ENCODE measurements at places on chromosomes 2 and 18. TPM values are rescaled to one million over a fixed set of nuclear protein-coding genes. Genes with fewer than 3 reads are reported as not detected.

TGFA gene
- polyA plus RNA-seq, result 8.9 TPM

ZNF521 gene
- polyA plus RNA-seq, result 5.5 TPM

SLC14A1 gene
- not detected for polyA plus RNA-seq

GRCh38 chr18:22213333-22213973 lies 44.1 kb downstream of the GATA6 start:
- H3K27ac ChIP-seq, result no peak overlapping the region
- H3K27me3 ChIP-seq, result no peaks in the 10 kb centered on the region
- DNase-seq, result no peak
- no peaks in the 10 kb centered on the region for H3K4me1 ChIP-seq

GRCh38 chr18:68841301-68841700 lies 43.4 kb downstream of the CCDC102B start:
- DNase-seq, result no peak
- H3K27me3 ChIP-seq, result no peaks in the 10 kb centered on the region
- no peak overlapping the region for H3K27ac ChIP-seq
- no peak overlapping the region for H3K4me3 ChIP-seq

DNA sequence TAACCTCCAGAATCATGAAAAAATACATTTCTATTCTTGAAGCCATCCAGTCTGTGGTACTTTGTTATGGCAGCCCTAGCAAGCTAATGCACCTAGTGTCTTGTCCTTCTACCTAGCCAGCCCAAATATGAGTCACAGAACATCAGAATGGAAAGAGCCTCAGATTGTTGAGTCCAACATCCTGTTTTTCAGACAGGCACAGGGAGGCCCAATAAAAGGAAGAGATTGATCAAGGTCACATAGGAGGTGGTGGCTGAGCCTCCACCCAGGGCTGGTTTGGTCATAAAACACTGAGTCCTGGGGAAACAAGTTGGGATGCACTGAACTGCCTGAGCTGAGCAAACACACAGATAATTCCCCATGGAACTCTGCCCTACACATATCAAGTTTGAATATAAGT lies 195.5 kb downstream of the TTC32 start:
- H3K4me1 ChIP-seq, result no peaks in the 10 kb centered on the region
- H3K27me3 ChIP-seq, result no peaks in the 10 kb centered on the region
- H3K27ac ChIP-seq, result no peak overlapping the region
- no peak overlapping the region for H3K4me3 ChIP-seq

DNA sequence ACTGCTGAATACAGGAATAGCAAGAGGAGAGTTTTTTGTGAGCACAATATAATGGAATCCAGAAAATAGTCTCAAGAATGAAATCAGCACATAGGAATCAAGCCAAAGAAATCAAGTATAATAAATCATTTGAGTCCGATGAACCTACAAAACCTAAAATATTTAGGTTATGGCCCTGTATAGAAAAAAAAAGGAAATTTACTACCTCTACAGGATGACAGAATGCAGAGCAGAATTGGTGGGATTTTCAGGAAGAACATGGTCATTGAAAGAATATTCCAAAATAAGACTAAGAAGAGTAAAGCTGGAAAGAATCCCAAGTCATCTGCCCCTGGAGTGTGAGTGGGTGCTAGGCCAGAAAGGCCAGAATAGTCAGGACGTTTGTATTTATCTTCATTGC lies 1041.2 kb upstream of the CDH2 start:
- no peaks in the 10 kb centered on the region for H3K36me3 ChIP-seq
- no peaks in the 10 kb centered on the region for H3K27me3 ChIP-seq
- DNase-seq, result no peak
- H3K4me3 ChIP-seq, result no peak overlapping the region

GRCh38 chr18:9655232-9655767 lies 40.9 kb upstream of the PPP4R1 start:
- H3K4me3 ChIP-seq, result no peak overlapping the region
- no peaks in the 10 kb centered on the region for H3K4me1 ChIP-seq
- H3K27ac ChIP-seq, result no peak overlapping the region
- H3K27me3 ChIP-seq, result no peaks in the 10 kb centered on the region
- H3K36me3 ChIP-seq, result no peaks in the 10 kb centered on the region

GRCh38 chr2:114049280-114049679 lies 159.4 kb downstream of the ACTR3 start:
- no peaks in the 10 kb centered on the region for H3K27me3 ChIP-seq
- no peaks in the 10 kb centered on the region for H3K36me3 ChIP-seq
- no peak overlapping the region for H3K27ac ChIP-seq
- H3K4me1 ChIP-seq, result no peaks in the 10 kb centered on the region

DNA sequence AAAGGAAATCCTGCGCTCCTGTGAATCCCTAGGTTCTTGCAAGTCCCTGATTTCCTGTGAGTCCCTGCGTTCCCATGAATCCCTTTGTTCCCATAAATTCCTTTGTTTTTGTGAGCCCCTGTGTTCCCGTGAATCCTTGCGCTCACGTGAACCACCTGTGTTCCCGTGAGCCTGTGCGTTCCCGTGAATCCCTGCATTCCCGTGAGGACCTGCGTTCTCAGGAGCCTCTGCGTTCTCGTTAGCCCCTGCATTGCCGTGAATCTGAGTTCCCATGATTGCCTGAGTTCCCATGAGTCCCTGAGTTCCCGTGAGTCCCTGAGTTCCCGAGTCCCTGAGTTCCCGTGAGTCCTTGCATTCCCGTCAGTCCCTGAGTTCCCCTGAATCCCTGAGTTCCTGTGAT lies 71.5 kb downstream of the SNTG2 start:
- H3K4me3 ChIP-seq, result no peak overlapping the region
- no peaks in the 10 kb centered on the region for H3K4me1 ChIP-seq
- no peak overlapping the region for H3K27ac ChIP-seq
- no peak for DNase-seq

DNA sequence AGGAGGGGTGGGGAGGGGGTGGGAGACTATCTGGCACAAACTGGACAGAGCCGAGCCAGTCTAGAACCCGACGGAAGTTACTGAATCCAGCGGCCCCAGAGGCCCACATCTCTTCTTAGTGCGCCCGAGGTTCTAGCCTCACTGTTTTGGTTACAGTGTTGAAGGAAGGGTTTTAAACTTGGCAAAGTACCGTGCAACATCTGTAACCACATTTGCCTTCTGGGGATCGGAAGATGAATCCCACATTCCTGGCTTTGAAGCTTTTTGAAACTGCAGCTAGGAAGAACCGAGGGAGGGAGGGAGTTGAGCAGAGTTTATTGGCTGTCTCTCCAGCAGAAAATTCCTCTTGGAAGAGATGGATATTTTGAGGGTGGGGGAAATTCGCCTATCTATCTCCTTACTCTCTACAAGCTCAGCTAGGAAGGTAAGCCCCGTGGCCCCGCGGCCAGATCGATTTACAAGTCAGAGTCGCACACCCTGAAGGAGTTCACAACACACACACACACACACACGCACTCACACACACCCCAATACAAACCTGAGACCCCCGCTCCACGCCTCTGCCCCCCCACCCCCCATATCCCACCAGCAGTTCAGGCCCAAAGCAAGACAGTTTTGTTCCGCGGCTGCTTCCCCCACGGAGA lies 1.0 kb downstream of the ACVR1 start:
- H3K27me3 ChIP-seq, result no peaks in the 10 kb centered on the region
- H3K4me1 ChIP-seq, result peaks cover 20% of the 10 kb centered on the region
- peak; percentile 62 for DNase-seq
- H3K36me3 ChIP-seq, result no peaks in the 10 kb centered on the region
- H3K4me3 ChIP-seq, result peak overlapping the region; percentile 74

DNA sequence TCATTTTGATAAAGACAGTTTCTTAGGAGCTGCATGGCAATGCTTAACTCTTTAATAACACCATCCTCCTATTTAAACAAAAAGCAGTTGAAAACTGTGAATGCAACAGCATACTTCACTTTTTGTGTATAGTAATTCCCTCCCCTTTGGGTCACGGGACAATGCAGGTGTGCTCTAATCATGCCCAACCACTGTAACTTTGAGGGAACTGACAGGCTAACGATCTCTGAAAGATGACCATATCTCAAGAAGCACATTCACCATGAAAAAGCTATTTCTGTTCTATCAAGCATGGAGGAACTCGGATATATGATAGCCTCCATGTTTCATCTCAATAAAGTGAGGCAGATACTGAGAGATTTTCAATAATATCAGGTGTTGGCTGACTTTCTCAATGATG lies 81.1 kb upstream of the CD226 start:
- H3K27ac ChIP-seq, result no peak overlapping the region
- DNase-seq, result no peak
- H3K4me1 ChIP-seq, result no peaks in the 10 kb centered on the region
- H3K27me3 ChIP-seq, result no peaks in the 10 kb centered on the region
- no peak overlapping the region for H3K4me3 ChIP-seq

GRCh38 chr2:166499281-166499680 lies 5.2 kb upstream of the SCN7A start:
- no peaks in the 10 kb centered on the region for H3K36me3 ChIP-seq
- DNase-seq, result no peak
- H3K4me3 ChIP-seq, result no peak overlapping the region
- peaks cover under 1% of the 10 kb centered on the region for H3K27me3 ChIP-seq

GRCh38 chr18:29160170-29160569 lies 983.2 kb upstream of the CDH2 start:
- no peak overlapping the region for H3K27ac ChIP-seq
- no peaks in the 10 kb centered on the region for H3K36me3 ChIP-seq
- H3K4me3 ChIP-seq, result no peak overlapping the region
- H3K4me1 ChIP-seq, result no peaks in the 10 kb centered on the region
- no peak for DNase-seq

- no peaks in the 10 kb centered on the region for H3K36me3 ChIP-seq
- H3K27ac ChIP-seq, result peak within 1 kb of the TSS; percentile 57
- peaks cover 60% of the 10 kb centered on the region for H3K4me1 ChIP-seq
- H3K4me3 ChIP-seq, result no peak within 1 kb of the TSS
- no peaks in the 10 kb centered on the region for H3K27me3 ChIP-seq
Observed at GRCh38 chr2:233760043-233760442, at the start of gene UGT1A1. UGT1A1 (plus strand) TSS chr2:233760270; CDS start chr2:233760288, 18 bp downstream.

GRCh38 chr2:100643906-100644501 lies 81.2 kb downstream of the PDCL3 start:
- peaks cover 2% of the 10 kb centered on the region for H3K27me3 ChIP-seq
- H3K4me1 ChIP-seq, result no peaks in the 10 kb centered on the region
- no peaks in the 10 kb centered on the region for H3K36me3 ChIP-seq
- DNase-seq, result no peak
- no peak overlapping the region for H3K27ac ChIP-seq

- peaks cover 32% of the 10 kb centered on the region for H3K4me1 ChIP-seq
- H3K27ac ChIP-seq, result no peak overlapping the region
- no peaks in the 10 kb centered on the region for H3K27me3 ChIP-seq
- DNase-seq, result peak; percentile 44
- no peak overlapping the region for H3K4me3 ChIP-seq
- H3K36me3 ChIP-seq, result no peaks in the 10 kb centered on the region
Observed at GRCh38 chr2:97966545-97967215, 29.1 kb downstream of the TMEM131 start.

- H3K4me1 ChIP-seq, result peaks cover 2% of the 10 kb centered on the region
- H3K36me3 ChIP-seq, result no peaks in the 10 kb centered on the region
- H3K27ac ChIP-seq, result no peak overlapping the region
- no peak overlapping the region for H3K4me3 ChIP-seq
- no peaks in the 10 kb centered on the region for H3K27me3 ChIP-seq
Observed at GRCh38 chr2:241490825-241491506, 17.4 kb downstream of the STK25 start.

GRCh38 chr18:13377496-13377895 lies 158.9 kb downstream of the LDLRAD4 start:
- H3K36me3 ChIP-seq, result no peaks in the 10 kb centered on the region
- H3K4me1 ChIP-seq, result peaks cover 5% of the 10 kb centered on the region
- no peak for DNase-seq
- H3K27me3 ChIP-seq, result no peaks in the 10 kb centered on the region
- H3K4me3 ChIP-seq, result no peak overlapping the region
- H3K27ac ChIP-seq, result peak overlapping the region; percentile 19

- no peaks in the 10 kb centered on the region for H3K36me3 ChIP-seq
- H3K4me3 ChIP-seq, result no peak overlapping the region
- no peaks in the 10 kb centered on the region for H3K27me3 ChIP-seq
- no peaks in the 10 kb centered on the region for H3K4me1 ChIP-seq
- no peak overlapping the region for H3K27ac ChIP-seq
Observed at GRCh38 chr2:37569986-37570679, 101.3 kb downstream of the CDC42EP3 start.

DNA sequence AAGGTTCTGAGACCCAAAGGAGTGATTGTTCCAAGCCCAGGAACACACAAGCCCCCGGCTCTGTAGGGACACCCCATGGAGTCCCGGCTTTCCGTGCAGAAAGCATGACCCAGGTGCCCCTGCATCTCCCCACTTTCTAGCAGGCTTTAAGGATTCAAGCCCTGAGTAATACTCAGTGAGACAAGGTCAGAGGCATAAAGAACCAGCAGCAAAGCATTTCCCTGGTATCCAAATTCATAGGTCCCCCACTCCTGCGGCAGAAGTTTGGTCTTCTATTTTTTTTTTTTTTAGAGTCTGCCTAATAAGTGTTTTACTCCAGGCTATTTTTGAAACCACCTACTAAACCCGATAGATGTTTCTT lies 16.3 kb downstream of the TSHZ1 start:
- H3K27me3 ChIP-seq, result no peaks in the 10 kb centered on the region
- H3K4me1 ChIP-seq, result peaks cover 37% of the 10 kb centered on the region
- no peaks in the 10 kb centered on the region for H3K36me3 ChIP-seq
- H3K27ac ChIP-seq, result peak overlapping the region; percentile 49
- DNase-seq, result no peak

DNA sequence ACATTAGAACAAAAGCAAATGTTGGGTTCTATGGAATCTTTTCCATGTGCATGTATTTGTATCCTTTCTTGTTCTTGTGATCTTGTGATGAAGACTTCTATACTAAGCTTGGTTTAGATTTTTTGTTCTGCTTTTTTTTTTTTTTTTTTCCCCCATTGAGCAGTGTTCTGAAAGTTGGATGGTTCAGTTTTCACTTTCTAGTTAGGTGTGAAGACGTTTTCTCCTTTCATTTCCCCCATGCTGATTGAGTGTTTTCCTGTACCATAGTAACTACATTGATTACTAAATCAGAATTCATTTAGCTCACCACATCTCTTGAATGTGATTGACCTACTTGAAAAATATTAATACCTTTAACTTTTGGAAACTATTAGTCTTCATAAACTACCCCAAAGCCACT lies 34.1 kb downstream of the NOP58 start:
- H3K4me3 ChIP-seq, result no peak overlapping the region
- H3K27ac ChIP-seq, result no peak overlapping the region
- peaks cover 25% of the 10 kb centered on the region for H3K36me3 ChIP-seq

GRCh38 chr2:229752970-229753729 lies 38.8 kb upstream of the DNER start:
- H3K4me3 ChIP-seq, result no peak overlapping the region
- H3K27me3 ChIP-seq, result no peaks in the 10 kb centered on the region
- no peak overlapping the region for H3K27ac ChIP-seq
- DNase-seq, result peak; percentile 21
- H3K4me1 ChIP-seq, result no peaks in the 10 kb centered on the region

DNA sequence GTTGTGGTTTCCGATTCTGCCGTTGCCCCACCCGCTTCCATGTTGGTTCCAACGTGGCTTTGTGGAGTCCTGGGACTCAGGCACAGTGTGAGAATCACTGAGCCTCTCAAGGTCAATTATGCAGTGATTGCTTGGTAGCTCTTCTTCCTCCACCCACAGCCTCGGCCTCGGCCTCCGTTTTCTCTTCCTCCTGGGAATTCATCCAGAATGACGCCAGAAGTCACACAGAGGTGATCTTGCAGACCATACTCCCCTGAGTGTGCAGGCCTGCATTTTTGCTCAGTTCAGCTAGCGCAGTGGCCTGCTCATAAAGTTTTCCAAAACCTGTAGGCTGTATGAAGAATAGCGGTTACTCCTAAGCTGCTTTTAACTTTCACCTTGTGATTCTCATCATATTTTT lies 273.3 kb downstream of the GBX2 start:
- H3K4me3 ChIP-seq, result no peak overlapping the region
- no peaks in the 10 kb centered on the region for H3K27me3 ChIP-seq
- H3K36me3 ChIP-seq, result no peaks in the 10 kb centered on the region
- no peak overlapping the region for H3K27ac ChIP-seq
- no peaks in the 10 kb centered on the region for H3K4me1 ChIP-seq

Data from small intestine (tissue), 16 donors.